ENCODE measurements at places on chromosomes 4 and X.

DNA sequence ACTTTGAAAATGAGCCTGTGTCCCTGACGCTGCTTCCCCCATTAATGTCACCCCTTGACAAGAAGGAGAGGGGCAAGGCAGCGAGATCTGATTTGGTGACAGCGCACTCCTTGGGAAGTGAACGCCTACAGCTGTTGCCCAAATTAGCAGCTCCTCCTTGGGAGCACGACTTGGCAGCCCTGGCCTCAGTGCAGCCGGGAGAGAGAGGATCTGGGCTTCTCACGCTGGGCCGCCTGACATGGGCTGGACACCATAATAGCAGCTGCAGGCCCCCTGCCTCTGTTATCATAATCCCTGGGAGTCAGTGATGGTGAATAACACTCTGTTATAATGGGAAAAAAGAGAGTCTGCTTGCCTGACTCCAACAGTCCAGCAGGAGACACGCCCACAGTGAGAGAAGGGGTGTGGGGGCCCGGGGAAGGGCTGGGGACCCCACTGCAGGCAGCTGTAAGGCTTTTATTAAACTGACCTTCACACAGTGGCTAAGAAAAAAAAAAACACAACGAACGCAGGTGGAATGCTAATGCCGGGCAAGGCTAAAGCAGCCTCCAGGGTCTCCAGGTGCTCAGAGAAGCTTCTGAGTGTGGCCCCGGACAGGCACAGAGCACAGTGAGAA is 73.3 kb downstream of the PSAPL1 start:
- DNase-seq, result no peak

DNA sequence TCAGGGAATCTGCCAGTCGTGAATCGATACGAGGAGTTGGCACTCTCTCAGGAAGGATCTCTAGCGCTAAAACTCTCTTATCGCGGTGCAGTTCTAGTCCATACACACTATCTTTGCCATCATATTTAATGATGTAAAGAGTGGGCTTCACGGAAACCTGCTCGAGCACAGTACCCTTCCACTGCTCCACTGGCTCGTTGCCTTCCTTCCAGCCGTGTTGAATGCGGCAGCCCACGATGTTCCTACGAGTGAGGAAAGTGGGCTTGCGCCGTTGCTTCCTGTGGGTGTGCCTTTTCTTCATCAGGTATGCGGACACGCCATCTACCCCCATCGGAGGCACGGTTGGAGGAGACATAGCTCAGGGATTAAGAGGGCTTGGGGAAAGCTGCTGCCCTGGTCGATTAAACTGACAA is 661 bp downstream of the SPIN4 start:
- DNase-seq, result no peak

DNA sequence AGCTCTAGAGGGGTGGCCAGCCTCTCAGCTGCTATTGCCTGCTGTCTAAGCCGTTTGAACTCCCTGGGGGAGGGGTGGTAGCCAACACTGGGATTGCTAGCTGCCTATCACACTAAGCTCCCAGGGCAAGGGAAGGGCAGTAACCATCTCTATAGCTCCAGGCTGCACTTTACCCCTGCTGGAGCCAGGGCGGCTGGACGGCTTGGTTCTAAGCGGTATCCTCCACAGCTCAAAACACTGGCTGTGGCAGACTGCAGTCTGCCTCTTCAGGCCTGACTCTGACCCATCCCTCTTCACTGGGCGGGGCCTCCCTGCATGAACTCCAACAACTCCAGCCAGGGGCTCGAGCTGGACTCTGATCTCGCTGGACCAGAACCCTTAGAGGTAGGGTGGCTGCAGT is 55.3 kb upstream of the GNRHR start:
- no peak for DNase-seq

GRCh38 chr4:56086073-56086541 is 137.4 kb downstream of the CEP135 start:
- no peak for DNase-seq

DNA sequence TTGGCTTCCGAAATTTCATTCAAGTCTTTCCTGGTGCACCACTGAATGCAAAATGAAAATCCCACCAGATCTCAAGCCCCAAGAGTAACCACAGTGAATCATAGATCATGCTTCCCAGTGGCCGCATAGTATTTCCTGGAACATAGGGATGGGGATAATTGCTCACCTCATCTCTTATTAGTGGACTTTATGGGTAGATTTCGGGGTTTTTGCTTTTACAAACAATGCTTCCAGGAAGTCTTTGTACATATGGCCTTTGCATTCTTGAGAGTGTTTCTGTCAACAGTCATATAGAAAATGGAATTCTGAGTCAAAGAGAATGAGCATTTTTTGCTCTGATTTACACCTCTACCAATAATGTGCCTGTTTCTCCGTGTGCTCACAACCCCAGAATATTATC is 53.4 kb downstream of the PPEF2 start:
- DNase-seq, result no peak

DNA sequence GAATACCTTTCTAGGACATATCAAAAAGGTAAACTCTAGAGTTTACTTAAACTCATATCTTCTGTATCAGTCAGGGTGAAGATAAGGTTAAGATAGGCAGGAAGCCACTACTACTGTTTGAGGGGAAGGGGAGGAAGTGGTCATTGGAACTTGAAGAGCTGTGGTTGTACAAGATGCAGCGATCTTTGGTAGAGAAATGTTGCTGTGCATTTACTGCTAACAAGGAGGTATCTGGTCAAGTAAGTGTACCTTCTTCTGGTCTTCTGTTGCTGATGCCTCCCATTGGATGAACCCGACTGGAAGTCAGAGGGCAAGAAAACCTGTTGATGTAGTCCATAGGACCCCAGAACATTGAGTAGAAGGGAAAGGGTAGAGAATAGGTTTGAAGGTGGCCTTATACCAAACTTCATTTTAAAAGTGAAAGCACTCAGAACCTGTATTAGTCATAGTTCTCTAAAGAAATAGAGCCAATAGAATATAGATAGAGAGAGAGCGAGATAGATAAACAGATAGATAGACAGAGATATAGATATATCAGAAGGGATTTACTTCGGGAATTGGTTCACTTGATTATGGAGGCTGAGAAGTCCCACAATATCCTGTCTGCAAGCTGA is 47.9 kb upstream of the TSPAN5 start:
- no peak for DNase-seq
